ENCODE measurements at places on chromosomes 4 and X.

- DNase-seq: peak; percentile 2
These were observed 30.7 kb downstream of the ARHGEF9 start for GRCh38 chrX:63754136-63754859.

GRCh38 chr4:10003666-10004065 is 17.6 kb downstream of the SLC2A9 start:
- DNase-seq: no peak

- DNase-seq: no peak
These were observed 12.5 kb upstream of the OSTC start for GRCh38 chr4:108637856-108638255.

DNA sequence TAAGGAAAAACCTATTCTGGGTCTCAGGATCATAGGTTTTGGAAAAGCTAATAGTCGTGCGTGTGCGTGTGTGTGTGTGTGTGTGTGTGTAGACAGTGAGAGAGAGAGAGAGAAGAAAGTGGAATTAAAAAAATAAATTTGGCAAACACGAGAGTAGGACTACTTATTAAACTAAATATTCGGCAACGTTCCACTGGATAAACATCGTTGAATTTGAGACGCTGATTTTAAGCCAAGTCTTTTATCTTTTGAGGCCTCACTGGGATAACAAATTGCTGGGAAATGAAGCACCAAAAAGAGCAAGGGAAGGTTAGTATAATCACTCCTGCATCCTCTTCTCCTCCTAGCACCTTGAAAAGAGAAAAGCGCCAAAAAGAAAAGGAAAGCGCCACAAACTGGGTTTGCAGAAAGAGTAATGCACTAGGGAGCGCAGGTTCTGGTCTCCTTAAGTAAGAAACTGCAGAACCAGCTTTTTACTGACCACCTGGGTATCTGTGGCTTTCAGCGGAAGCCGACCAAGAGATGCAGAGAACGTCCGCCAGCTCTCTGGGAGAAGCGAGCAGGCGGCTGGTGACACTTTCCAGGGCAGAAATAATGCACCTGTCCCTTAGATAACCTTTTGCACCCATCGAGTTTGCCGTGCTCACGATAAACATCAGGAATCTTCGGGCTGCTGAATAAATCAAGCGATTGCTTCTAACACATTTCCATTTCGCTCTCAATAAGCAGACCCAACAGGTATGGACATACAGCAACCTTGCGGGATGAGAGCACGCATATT is 3.4 kb downstream of the ATOH1 start:
- no peak for DNase-seq

DNA sequence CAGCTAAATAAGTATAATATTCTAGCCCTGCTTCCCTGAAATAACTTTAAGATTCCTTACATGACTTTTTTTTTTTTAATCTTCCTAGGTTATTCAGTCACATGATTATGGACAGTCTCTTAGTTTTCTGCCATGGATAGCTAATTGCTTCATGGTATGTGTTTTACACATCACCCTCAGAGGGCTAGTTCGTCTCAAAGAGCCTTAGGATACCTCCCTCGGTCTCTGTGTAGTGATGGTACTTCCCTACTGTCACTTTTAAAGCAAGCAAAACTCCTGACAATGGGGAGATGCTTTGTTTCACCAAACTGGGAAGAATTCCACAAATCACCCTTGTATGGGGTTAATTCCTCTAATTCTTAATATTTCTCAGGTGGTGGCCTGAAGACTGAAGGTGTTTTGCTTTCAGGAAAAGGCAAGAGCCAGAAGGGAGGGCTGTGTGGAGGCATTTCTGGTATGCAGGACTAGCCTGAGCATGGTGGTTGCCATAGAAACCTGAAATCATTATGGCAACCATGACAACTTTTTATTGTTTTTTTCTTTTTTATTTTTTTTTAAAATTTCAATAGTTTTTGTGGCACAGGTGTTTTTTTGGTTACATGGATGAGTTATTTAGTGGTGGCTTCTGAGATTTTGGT is 70.4 kb downstream of the BEX3 start:
- no peak for DNase-seq

GRCh38 chr4:22504447-22504846 is 11.4 kb downstream of the ADGRA3 start:
- no peak for DNase-seq

GRCh38 chr4:151219948-151220347 is 57.0 kb upstream of the PRSS48 start:
- no peak for DNase-seq

All from stimulated activated CD4-positive, alpha-beta T cell treated with anti-CD3 and anti-CD28 coated beads, Interleukin-2, amount 100 ng/mL, for 48 hours (primary cell).